ENCODE measurements at places on chromosomes 11 and 22.
A peak's percentile ranks its signal among the peaks of the same experiment; 100 is the strongest.

GRCh38 chr11:123577081-123577598 is 77.3 kb downstream of the SCN3B start:
- DNase-seq: peak; percentile 44

GRCh38 chr11:125593114-125593820 is 615 bp downstream of the STT3A start:
- peak; percentile 25 for DNase-seq

DNA sequence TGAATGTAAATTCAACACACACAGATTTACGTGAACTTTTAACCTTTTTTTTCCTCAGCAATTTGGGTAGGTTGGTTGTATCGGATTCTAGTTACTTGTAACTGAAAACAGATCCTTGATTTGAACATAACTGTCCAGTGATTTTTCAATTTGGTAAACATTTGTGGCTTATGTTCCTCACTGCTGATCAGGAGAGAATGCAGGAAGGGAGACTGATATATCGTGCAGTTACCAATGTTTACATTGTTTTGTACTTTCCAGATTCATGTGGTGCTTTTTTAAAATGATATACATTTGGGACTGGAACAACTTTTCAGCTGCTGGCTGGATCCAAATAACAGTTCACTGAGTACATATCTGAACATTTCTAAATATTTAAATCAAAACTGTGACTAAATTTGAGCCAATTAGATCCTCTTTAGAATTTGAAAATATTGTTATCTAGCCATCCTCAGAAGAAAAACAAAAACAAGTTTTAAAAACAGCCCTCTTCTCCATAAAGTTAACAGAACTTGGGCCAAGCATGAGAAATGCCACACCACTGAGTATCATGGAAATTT is 84.3 kb upstream of the MTMR2 start:
- DNase-seq: no peak

- DNase-seq: peak; percentile 83
Measured at GRCh38 chr11:68043349-68044144, 4.7 kb downstream of the TCIRG1 start.

- DNase-seq: no peak
Measured at GRCh38 chr11:79439886-79440570, 802 bp downstream of the TENM4 start.

- peak; percentile 56 for DNase-seq
Measured at GRCh38 chr22:45608763-45609180, 62.9 kb upstream of the ATXN10 start.

GRCh38 chr22:34096770-34097169 is 176.5 kb upstream of the LARGE1 start:
- no peak for DNase-seq

GRCh38 chr22:37235897-37236607 is 8.0 kb downstream of the RAC2 start:
- no peak for DNase-seq

- DNase-seq: peak; percentile 22
Measured at GRCh38 chr11:66183494-66184048, 84.9 kb upstream of the RAB1B start.

- DNase-seq: peak; percentile 75
Measured at GRCh38 chr11:118929501-118930093, 3.9 kb upstream of the BCL9L start.

DNA sequence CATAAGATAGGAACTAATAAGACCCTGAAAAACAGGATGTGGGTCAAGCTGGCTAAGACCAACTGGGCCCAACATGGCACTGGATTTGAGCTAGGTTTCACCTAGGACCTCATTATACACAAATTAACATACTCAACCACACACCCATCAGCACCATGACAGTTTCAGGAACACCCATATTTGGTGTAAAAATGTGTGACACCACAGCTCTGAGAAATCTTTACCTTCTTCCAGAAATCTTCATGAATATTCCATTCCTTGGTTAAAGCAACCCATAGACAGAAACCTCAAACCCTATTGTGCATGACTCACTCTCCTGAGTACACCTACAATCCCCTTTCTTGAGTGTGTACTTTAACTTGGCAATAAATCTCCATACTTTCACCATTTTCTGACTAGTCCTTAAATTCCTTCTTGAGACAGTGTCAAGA is 378.8 kb downstream of the DYNC2H1 start:
- no peak for DNase-seq

- DNase-seq: no peak
Measured at GRCh38 chr11:36330411-36330810, 34.3 kb downstream of the PRR5L start.
